ENCODE measurements at places on chromosomes 11 and 22. TPM values are rescaled to one million over a fixed set of nuclear protein-coding genes. Genes with fewer than 3 reads are reported as not detected.

Gene APOL3
- 33.1 TPM for total RNA-seq

Gene SUSD2
- 6.2 TPM for total RNA-seq

Gene XRCC6
- total RNA-seq = 172 TPM

Gene SPON1
- 32.7 TPM for total RNA-seq

Gene SCGB1C1
- total RNA-seq = not detected

Gene AQP11
- 1.2 TPM for total RNA-seq

GRCh38 chr11:111910676-111911562 is 651 bp downstream of the CRYAB start:
- DNase-seq = peak; percentile 78

GRCh38 chr11:43576803-43577521 is 103.6 kb upstream of the HSD17B12 start:
- peak; percentile 73 for DNase-seq

DNA sequence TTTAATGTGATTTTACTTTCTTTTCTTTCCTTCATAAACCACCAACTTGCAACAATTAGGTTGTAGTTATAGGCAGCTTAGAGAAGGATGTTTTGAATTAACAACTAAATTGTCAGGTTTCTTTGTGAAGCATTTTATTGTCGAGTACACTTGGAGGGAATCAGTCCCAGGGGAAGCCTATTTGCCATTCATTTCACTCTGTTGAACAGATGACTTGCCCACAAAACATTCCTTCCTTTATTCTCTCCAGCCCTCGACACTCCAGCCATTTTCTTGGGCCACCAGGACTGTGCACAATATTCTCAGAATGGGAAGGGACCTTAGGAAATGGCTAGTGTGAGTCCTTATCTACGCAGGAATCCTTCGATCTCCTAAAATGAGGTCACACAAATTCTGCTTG is 620.6 kb downstream of the SOX6 start:
- no peak for DNase-seq

- DNase-seq = no peak
Measured at GRCh38 chr11:63814383-63814736, 1.1 kb downstream of the SPINDOC start.

GRCh38 chr22:46173152-46173551 is 22.8 kb downstream of the PPARA start:
- DNase-seq = no peak

DNA sequence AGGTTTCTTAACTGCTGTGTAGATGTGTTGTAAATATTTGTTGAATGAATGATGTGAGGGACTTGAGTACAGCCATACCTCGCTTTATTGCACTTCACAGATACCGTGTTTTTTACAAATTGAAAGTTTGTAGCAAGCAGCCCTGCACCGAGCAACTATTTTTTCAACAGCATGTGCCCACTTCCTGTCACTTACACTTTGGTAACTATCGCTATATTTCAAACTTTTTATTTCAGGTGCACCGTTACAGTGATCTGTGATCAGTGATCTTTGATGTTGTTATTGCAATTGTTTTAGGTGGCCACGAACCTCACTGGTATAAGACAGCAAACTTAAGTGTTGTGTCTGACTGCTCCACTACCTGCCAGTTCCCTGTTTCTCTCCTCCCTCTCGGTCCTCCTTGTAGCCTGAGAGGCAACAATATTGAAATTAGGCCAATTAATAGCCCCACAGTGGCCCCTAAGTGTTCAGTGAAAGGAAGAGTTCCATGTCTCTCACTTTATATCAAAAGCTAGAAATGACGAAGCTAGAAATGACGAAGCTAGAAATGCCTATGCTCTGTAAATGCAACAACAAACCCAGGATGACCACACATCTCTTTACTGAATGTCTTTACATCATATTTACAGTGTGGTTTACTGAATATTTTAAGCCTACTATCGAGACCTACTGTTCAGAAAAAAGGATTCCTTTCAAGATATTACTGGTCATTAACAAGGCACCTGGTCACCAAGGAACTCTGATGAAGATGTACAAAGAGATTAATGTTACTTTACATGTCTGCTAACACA is 1.0 kb downstream of the SFI1 start:
- DNase-seq = no peak

DNA sequence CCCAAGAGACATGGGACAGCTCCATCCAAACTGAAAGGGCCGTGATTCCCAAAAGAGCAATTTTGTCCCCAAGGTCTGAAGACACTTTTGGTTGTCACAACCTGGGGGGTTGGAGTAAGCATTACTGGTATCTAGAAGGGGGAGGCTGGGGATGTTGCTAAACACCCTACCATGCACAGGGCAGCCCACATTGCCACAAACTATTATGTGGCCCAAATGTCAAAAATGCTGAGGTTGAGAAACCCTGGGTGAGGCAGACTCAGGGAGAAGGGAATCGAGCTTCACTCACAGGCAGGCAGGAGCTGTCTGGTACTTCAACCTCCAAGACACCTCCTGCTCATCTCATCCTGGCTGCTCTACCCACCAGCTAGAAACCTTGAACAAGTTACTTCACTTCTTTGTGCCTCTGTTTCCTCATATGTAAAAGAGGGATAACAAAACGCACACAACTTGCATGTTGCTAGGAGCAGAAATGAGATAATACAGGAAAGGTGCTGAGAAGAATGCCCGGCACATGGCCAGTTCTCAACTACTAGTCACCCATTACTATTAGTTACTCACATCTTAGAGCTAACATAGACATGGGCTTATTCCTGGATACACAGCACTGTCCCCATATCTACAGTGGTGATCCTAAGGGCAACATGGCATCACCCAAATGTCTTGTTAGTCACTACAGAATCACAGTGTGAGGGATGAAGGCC is 8.8 kb downstream of the SERPIND1 start:
- no peak for DNase-seq

DNA sequence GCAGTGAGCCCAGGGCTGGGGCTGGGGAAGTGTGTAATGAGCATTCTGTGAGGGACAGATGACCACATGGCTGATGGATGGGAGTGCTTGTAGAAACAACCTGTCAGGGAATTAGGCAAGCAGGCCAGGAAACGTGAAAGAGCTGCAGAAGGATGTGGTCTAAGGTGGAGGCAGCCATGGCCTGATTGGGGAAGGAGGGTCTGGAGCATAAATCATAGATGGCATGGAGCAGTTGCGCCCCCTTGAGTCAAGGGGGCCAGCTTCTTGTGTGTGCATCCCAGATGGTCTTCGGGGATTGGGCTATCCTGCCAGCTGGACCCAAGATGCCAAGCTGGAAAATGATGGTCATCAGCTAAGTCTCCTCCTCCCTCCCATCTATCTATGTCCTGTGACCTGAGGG is 119.4 kb upstream of the CLPB start:
- no peak for DNase-seq

GRCh38 chr11:81192516-81192915 is 1541.1 kb downstream of the FAM181B start:
- no peak for DNase-seq
